ENCODE measurements at places on chromosomes 5 and 9.
A peak's percentile ranks its signal among the peaks of the same experiment; 100 is the strongest.

- no peak for DNase-seq
Measured at GRCh38 chr9:120886490-120886967, 9.5 kb upstream of the PHF19 start.

GRCh38 chr5:74149395-74149794 is 491.1 kb downstream of the ENC1 start:
- no peak for DNase-seq

DNA sequence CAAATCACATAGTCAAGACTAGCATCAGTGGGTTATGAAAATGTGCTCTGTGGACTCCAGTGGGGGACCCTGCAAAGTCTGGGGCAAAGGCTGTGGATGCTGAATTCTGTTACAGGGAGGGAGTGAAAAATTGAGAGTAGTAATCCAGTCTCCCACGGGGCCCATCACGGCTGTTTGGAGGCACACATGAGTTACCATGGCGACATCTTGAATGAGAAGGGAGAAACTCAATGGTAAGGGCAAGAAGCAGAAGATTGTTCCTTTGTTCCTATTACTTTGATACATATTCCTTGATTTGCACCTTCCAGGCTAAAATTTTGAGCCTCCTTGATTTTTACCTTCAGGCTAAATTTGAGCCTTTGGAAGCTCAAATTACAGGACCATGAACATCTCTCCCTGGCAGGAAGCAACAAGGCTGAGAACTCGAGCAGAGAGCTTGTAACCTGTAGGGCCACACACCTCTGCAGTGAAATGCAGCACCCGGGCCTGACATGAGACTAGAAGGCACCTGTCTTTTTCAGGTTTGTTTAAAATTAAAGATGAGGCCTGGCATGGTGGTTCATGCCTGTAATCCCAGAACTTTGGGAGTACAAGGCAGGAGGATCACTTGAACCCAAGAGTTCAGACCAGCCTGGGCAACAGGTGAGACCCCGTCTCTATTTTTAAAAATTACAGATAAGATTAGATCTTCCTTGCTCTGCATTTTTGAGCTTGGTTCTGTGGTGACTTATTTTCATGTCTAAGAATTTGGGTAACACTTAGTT is 31.0 kb upstream of the ZFR start:
- DNase-seq: no peak

GRCh38 chr5:33936004-33936380 is 194 bp upstream of the RXFP3 start:
- DNase-seq: peak; percentile 44

- DNase-seq: no peak
Measured at GRCh38 chr5:179599100-179599499, 24.4 kb downstream of the HNRNPH1 start.

- DNase-seq: peak; percentile 63
Measured at GRCh38 chr5:112417931-112418658, 982 bp downstream of the EPB41L4A start.

- no peak for DNase-seq
Measured at GRCh38 chr5:585556-585955, 26.6 kb upstream of the CEP72 start.

DNA sequence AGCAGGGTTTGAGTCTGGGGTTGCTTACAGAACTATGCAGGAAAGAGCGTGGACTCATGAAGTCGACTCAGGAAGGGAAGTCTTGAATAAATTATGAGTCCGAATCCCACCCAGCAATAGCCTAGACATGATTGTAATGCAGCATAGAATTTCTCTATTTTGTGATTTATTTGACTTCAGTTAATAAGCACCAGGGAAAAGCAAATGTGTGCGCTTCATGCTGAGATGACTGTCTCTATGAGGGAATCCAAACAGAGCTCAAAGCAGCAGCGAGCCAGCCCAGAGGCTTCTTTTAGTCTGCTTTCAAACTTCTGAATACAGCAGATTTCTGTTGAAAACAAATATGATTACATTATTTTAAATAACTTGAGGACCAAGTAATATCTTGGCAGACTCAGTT is 188.0 kb downstream of the SEMA6A start:
- DNase-seq: no peak

DNA sequence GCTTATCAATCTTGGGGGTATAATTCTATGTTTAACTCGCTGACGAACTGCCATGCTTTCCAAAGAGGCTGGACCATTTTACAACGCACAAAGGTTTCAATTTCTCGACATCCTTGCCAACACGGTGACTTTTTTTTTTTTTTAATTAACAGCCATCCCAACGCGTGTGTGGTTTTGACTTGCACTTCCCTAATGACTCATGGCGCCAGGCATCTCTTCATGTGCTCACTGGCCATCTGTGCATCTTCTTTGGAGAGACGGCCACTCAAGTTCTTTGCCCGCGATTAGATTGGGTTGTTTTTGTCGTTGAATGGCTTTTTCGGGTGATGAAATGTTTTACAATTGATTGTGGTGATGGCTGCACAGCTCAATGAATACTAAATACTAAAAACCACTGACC is 12.5 kb upstream of the CARD9 start:
- no peak for DNase-seq

DNA sequence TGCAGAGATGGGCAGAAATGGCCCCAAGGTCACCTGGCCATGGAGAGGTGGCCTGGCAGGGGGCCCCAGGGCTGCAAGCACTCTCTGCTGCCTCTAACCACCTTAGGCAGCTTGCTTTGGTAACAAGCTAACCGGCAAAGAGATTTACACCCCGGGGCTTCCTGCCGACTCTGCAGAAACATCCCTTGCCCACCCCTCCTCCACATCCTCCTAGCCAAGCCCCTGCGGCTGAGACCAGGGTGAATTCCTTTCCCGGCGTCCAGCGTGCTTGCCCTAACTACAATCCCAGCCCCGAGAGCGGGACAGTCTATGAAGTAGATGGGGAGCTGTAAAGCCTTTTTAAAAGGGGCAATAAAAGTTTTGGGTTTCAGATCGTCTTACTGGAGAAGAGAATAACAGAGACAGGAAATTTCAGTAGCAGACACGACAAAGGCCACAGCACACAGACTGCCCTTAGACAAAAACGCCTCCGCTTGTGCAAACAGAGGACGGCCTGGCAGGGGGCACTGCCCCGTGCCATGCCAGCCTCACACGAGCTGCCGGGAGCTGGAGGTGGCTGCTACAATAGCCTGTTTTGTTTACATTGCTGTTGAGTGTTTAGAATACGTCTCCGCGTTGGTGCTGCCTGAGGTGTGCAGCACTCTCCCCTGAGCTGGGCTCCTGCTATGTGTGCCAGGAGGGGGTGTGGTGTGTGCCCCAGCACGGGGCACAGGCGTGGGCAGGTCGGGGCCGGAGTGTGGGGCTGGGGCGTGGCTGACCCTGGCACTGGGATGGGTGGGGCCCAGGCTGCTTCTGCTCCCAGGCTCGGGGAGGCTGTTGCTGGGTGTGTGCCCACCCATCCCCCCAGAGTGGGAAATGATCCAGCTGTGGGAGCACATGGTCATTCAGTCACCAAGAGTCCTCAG is 15.3 kb downstream of the MYMK start:
- DNase-seq: no peak

GRCh38 chr9:16870596-16871335 is at the start of gene BNC2:
BNC2 (minus strand) TSS chr9:16870670; CDS start chr9:16870648, 22 bp downstream.
- DNase-seq: no peak

GRCh38 chr5:102737805-102738469 is 17.2 kb upstream of the PAM start:
- no peak for DNase-seq

- no peak for DNase-seq
Measured at GRCh38 chr5:50340757-50341156, 100.3 kb downstream of the EMB start.

GRCh38 chr5:159783726-159784247 is 132.5 kb upstream of the ADRA1B start:
- no peak for DNase-seq

GRCh38 chr9:131879181-131879910 is 139.5 kb upstream of the RAPGEF1 start:
- no peak for DNase-seq

DNA sequence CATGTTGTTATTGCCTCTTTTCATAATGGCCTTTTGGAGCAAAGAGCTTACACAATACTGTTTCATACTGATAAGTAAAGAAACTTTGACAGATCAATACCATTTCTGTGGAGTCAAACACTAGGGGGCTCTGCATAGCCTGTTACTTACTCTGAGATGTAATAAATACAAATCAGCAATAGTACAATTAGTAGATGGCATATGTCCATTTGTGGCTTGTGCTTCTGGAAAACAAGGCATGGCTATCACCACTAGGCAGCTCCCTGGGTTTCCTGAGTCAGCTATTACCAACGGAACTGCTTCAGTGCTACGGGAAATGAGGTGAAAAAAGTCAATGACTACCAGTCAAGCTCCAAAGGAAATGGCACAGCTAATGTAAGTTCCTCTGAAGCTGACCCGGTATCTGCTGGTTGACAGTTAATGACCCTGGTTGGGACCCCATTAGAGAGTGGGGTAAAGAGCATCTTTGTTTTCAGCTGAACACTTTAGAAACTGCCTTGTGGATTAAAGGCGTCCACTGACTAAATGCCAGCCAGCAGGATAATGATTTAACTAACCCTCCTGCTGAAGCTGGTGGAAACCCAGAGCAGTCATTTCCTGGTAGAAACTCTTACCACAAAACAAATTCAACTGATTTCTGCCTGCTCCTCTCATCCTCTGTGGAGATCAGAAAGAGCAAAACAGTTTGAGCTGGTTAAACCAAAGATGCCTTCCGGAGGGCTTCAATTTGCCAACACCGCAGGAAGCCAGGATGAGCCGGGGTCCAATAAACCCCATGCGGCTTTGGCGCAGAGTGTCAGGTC is 69.0 kb upstream of the FAM169A start:
- no peak for DNase-seq

- DNase-seq: peak; percentile 70
Measured at GRCh38 chr9:6051511-6051950, 36.1 kb upstream of the RANBP6 start.

DNA sequence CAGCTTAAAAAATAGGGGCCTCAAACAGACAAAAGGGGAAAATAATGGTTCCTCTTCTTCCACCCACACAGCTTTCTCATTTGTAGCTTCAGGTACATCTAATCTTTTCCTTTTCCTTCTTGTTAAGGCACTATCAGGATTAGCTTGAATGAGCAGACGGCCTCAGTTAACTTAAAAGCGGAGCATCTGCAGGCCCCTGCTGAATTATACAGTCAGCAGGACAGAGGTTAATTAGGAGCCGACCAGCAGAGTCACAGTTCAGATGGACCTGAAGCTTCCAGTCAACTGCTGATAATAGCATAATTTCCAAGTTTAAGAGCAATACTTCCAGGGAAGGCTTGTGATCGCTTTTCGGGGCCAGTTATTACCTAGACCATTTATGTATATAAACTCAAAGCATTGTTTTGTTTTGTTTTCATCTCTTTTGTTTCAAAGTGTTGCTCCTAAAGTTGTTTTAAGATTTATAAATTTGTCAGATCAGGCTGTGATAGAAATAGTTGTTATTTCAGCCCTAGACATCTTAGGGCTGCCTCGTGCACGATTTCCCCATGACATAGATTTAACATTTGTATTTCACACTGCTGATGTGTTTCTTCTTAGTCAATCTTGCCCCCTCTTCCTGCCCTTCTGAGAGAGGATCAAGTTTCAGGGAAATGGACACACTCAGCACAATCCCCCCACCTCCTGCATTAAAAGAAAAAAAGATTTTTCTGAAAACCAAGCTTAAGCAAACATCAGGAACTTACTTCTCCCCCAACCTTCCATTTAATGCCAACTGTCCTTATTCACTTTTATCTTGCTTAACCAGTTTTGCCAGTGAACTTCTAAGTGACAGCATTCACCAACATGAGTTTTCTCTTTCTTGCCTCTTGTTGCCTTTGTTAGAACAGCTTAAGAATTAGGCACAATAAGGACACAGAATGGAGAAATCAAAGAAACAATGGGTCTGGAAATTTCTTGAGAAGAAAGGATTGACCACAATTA is 449.8 kb downstream of the ARHGEF28 start:
- no peak for DNase-seq

GRCh38 chr5:60455589-60455988 is 244.4 kb downstream of the DEPDC1B start:
- no peak for DNase-seq

GRCh38 chr5:179114756-179115155 is 54.6 kb downstream of the ZNF354C start:
- DNase-seq: no peak

- DNase-seq: no peak
Measured at GRCh38 chr5:178381921-178382695, 149.5 kb upstream of the PHYKPL start.

- no peak for DNase-seq
Measured at GRCh38 chr5:124200381-124200780, 546.1 kb downstream of the ZNF608 start.

GRCh38 chr5:119275601-119276173 is 80.1 kb upstream of the TNFAIP8 start:
- peak; percentile 90 for DNase-seq

GRCh38 chr9:87840134-87840533 is 42.5 kb upstream of the SPATA31E1 start:
- no peak for DNase-seq

GRCh38 chr5:134439210-134439654 is 27.6 kb upstream of the CDKN2AIPNL start:
- DNase-seq: no peak

GRCh38 chr5:115599502-115599901 is 2.8 kb downstream of the TICAM2 start:
- peak; percentile 46 for DNase-seq

- no peak for DNase-seq
Measured at GRCh38 chr9:14216612-14217194, 97.2 kb downstream of the NFIB start.

DNA sequence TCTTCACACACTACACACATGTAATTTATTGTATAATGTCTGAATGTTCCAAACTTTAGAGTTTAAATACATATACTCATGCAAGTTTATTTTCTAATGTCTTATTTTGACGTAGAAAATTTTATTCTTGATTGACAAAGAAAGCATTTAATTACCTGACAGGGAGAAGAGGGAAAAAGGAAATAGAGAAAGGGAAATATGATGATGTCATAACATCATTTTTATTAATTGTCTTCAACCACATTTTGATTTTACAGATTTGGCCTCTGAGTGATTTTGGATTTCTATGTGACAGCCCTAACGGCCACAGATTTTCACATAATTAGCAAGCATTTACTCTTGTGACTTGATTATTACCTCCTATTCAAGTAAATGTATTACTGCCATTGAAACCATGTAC is 106.1 kb upstream of the FSTL4 start:
- no peak for DNase-seq

- peak; percentile 70 for DNase-seq
Measured at GRCh38 chr9:137064027-137064879, 6.1 kb downstream of the SAPCD2 start.

DNA sequence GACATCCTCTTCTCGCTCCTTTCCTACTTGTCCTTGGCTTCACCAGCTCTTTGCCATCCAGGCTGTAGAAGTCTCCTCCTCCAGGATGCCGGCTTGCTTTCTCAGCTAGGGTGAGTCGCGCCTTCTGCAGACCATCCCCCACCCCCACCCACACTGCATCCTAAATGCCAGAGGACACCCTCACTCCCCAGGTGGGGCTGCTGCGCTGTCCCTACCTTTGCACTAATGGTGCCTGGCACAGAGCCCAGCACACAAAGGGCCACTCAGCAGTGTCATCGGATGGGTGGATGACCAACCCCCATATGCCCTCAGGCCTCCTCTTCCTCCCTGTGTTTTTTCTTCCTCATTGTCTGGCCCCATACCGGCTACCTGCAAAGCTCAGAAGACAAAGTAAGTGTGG is 14.8 kb downstream of the IL9 start:
- DNase-seq: no peak

Measured in B cell (primary cell).